ENCODE measurements at places on chromosomes 7 and 10.

DNA sequence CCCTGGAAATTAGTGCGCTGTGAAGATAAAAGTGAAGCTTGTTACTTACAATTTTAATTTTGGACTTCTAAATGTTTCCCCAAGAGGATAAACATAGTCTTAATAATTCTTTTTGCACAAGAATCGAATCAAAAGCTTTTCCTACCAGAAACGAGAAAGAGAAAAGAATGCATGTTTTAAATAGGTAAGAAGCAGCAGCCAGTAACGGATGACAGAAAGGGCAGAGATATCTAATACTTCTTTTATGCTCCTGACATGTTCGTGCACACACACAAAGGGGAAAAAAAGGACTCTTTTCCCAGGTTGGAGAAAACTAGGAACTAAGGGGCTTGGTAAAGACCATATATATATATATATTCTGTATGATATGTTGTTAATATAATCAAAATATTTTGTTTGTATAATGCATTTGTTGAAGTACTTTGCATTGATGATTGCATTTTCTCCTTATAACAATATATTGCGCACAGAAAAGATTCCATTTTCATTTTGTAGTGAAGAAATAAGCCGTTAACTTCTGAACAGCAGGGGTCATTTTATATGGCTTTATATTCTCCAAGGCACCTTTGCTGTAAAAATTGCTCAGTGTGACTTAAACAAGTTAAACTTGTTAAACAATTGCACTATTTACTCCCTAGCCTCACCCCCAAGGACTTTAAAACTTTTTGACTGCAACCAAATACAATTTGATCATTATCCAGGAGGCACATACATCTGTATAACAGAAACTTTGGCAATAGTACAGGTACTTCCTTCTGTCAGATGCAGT is 2.2 kb downstream of the PRKAR2B start:
- DNase-seq = no peak

DNA sequence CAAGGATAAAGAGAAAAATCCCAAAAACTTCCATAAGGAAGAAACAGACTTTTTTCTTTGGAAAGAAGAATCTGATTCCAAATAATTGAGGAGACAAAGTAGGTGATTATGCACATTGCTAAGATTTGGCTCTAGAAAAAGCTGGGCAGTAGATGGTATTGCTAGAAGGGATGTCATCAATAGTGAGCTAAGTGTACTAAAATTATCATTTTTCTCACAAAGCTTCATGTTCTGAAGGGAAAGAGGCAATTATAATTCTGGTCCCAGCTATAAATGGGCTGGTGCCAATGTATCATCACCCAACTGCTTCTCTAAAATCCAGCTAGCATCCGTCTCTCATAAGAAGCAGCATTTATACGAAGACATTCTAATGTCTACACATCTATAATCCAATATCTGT is 23.9 kb downstream of the STEAP1 start:
- DNase-seq = no peak

DNA sequence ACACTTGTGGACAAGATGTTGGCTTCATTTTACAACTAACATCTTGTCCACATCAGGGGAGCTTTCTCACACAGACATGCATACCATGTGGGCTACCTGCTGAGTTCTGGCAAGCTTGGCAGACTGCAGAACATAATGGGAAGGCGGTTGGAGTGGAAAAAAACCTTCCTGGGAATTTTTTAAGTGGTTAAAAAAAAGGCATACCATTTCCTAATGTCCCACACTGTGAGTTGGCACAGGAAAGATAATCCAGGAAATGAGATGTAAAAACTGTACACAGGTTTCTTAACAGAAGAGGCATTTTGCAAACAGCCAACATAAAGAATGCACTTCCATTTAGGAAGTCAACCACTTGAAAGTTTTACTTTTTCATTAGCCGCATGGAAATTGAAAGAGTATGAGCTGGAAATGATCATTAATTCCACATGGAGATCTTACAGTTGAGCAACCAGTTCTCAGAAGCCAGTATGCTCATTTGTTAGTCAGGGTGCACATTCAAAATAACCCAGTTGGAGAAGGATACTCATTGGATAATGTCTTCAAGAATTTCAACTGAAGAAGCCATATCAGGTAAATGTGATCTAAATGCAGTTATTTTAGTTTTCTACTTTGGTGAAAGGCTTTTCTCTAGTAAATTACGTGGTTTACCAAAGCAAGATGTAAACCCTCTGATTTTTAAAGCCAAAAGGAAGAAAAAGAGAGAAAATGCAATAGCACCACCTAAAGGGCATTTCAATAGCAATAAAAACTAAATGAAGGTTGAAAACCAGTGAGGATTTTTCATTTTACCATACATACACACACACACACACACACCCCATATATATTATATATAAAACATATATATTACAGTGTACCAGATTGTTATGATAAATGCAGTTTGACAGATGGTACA is 194.0 kb downstream of the TAX1BP1 start:
- no peak for DNase-seq

DNA sequence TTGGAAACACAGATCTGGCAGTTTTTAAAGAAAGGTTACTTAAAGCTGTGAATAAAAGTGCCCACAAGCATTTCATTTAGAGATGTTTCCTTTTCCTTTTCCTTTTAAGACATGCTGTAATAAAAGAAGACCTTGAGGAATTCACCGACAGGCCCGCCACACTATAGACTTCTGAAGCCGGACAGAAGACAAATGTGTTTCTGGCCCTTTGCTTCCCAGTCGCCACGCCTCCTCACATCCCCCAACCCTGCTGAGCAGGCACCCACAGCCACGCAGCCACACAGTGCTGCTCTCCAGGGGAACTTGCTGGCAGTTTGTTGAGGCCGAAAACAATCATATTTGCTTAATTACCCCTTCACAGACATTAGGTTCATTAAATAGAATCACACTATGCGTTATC is 83.4 kb downstream of the SLC25A13 start:
- no peak for DNase-seq

GRCh38 chr10:99329304-99329553 is at the start of gene CNNM1:
CNNM1 (plus strand) TSS chr10:99329356; CDS start chr10:99329388, 32 bp downstream.
- DNase-seq = no peak

GRCh38 chr10:100100651-100101184 is 19.0 kb upstream of the CPN1 start:
- DNase-seq = no peak

GRCh38 chr10:128030498-128031072 is 95.6 kb downstream of the MKI67 start:
- no peak for DNase-seq

DNA sequence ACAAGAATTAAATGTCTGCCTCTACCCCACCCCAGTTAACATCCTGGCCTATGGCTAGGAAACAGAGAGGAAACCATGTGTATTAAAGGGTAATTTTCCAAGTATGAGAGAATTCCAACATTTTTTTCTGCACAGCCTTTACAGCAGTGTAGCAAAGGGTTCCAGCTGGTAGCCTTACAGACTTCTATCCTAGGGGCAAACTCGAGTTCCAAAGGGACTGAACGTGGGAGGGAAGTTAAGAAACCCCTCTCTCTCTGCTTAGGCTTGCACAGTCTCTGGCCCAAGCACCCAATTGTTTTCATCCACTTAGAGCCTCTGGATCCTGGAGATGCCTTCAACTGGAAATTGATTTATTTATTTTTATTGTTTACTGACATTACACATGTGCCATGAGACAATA is 60.3 kb downstream of the SLC16A12 start:
- DNase-seq = no peak

- DNase-seq = no peak
Measured at GRCh38 chr10:44339218-44339617, 45.7 kb downstream of the CXCL12 start.

DNA sequence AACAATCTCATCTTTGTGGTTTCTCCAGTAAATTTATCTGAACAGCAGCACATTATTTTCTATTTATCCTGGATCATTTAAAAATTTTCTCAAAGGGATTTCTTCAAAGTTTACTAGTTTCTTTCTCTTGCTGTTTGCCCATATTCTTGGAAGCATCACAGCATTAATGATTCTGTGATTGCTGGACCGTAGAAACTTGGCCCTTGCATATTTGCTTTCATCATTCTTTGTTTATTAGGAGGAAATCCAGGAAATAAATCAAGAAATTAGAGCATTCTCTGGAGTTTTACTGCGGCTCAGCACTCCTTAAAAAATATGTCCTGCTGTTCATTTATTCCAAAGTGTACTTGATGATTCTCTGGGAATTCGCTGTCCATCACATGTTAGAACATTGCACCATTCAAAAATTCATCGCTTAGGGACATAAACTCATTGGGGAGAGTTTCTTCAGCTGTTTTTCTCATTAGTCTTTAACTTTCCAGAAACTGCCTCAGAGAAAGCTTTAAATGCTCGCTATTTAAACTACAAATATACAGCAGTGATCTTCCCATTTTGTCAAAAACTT is 264.0 kb upstream of the CDC14C start:
- no peak for DNase-seq

GRCh38 chr7:77354484-77354883 is 61.7 kb downstream of the GSAP start:
- DNase-seq = no peak

DNA sequence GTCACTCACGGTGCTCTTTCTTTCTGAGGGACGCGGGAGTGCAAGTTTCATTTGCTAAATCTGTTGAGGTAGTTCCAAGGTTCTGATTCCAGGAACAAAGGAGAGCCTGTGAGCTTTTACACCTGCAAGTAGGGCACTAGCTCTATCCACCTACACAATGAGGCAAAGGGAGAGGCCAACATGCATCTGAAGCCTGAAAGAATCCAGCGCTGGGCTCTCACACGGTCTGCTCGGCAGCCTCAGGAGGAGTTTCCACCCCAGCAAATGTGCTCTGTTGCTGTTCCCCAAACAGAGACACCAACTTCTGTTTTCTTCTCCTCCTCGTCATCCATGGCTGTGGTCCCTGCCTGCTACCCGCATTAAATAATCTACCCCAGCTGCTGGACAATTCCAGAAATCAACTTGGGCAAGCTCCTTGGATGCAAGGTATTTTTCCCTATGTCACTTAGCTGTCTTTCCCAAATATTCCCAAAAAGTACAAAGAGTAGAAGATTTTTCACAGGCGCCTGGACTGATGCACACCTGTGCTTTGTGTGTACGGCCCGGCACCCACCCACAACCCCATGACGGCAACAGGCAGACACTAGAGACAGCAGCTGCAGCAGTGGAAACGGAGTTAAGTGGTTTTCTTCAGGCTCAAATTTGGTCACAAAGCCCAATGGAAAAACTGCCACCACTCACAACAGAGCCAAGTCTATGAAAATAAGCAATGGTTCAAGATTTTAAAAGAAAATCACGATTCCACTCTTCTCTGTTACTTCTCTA is 176.8 kb downstream of the ZMYND11 start:
- no peak for DNase-seq

DNA sequence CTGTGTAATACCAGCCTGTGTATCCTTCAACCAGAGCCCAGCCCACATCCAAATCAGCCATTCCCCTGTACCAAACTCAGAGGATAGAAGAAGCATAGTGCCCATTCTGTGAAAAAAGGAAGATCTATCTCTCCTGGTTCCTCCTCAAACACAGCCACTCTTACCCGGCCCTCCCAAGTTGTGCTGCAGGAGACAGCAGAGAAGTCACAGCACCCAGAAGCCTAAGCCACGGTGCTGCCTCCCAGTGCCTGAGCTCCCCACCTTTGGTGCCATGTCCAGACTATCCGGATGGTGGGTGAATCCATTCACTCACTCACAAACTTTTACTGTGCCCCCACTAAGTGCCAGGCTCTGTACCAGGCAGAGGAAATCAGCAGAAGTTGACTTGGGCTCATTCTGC is 166.0 kb upstream of the ZMIZ1 start:
- DNase-seq = no peak

DNA sequence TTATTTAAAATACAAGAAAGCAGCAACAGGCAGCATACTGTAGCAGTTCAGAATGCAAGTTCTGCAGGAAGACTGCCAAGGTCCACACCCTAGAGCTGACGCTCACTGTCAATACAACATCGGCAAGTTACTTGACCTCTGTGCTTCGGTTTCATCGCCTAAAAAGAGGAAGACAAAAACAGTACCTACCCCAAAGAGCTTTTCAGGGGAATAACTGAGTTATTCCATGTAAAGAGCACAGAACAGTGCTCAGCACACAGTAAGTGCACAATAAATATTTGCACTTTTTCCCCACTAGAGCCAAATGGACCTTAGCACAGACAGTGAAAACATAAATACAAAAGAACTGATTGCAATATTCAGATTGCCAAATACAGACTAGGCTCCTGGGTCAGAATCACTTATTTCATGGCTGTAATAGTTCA is 88.6 kb downstream of the USP6NL start:
- DNase-seq = no peak

GRCh38 chr7:44287488-44288380 is 37.7 kb downstream of the CAMK2B start:
- no peak for DNase-seq

DNA sequence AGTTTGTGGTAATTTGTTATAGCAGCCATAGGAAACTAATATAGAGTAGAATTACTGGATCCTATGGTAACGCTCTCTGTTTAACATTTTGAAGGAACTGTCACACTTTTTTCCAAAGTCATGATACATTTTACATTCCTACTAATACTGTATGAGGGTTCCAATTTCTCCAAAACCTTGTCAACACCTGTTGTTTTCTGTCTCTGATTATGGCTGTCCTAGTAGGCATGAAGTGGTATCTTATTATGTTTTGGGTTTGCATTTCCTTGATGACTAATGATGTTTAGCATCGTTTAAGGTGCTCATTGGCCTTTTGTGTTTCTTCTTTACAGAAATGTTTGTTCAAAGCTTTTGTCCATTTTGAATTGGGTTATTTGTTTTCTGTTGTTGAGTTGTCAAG is 69.6 kb downstream of the VPS50 start:
- DNase-seq = no peak

- no peak for DNase-seq
Measured at GRCh38 chr10:24900888-24901685, 51.3 kb downstream of the PRTFDC1 start.

- no peak for DNase-seq
Measured at GRCh38 chr10:130935128-130935439, 376.4 kb downstream of the TCERG1L start.

DNA sequence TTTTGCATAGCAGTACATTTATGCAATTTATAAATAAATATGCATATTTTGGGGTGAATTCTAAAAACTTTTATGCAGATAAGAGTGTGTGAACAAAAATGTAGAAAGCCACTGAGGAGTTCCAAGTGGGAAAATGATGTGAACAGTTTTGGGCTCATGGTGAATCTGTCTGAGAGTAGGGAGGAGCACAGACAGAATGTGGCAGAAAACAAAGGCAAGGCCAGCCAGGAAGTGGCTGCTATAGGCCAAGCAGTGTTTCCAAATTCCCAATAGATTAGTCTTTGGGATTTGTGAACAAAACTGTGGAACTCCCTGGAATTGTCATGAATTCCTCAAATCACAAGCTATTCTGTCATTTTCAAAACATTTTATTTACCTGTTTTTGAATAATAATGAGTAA is 73.6 kb upstream of the AMPH start:
- DNase-seq = no peak

Measured in RCC 7860 (cell line).